ENCODE measurements at places on chromosomes 16 and 17. TPM values are rescaled to one million over a fixed set of nuclear protein-coding genes. Genes with fewer than 3 reads are reported as not detected.

Gene RCVRN
- not detected for total RNA-seq

Gene UTS2R
- not detected for total RNA-seq

Gene KRT36
- total RNA-seq = not detected

Gene CTDNEP1
- total RNA-seq = 145 TPM

Gene KRTAP3-1
- not detected for total RNA-seq

Gene CD300LG
- total RNA-seq = not detected

Gene NOXO1
- 0.84 TPM for total RNA-seq

Gene MYOCD
- not detected for total RNA-seq

Gene CA7
- total RNA-seq = not detected

Gene ARSG
- total RNA-seq = 13.6 TPM

Gene ITGA2B
- 0.44 TPM for total RNA-seq

Gene BIRC5
- total RNA-seq = not detected

Gene ATAD5
- 4.2 TPM for total RNA-seq

Gene USP43
- 0.17 TPM for total RNA-seq

Gene TMEM98
- not detected for total RNA-seq

Gene SDR42E2
- 0.55 TPM for total RNA-seq

Gene CCL16
- not detected for total RNA-seq

Gene SMIM22
- total RNA-seq = not detected

Gene STH
- not detected for total RNA-seq

Gene CCDC102A
- 5.4 TPM for total RNA-seq

Gene KRTAP4-4
- not detected for total RNA-seq

Gene CIAO3
- 58.2 TPM for total RNA-seq

Gene PLK1
- 3.5 TPM for total RNA-seq

Measured in CD4-positive, alpha-beta memory T cell (primary cell).